ENCODE measurements at places on chromosomes 3 and 15. TPM values are rescaled to one million over a fixed set of nuclear protein-coding genes. Genes with fewer than 3 reads are reported as not detected.

- no peak overlapping the region for H3K27ac ChIP-seq
- no peak overlapping the region for H3K4me3 ChIP-seq
- H3K27me3 ChIP-seq, result no peaks in the 10 kb centered on the region
- H3K36me3 ChIP-seq, result no peaks in the 10 kb centered on the region
- DNase-seq, result no peak
Observed at GRCh38 chr3:74844428-74844827, 230.0 kb upstream of the CNTN3 start.

Gene ULK4
- 8.7 TPM for total RNA-seq

DNA sequence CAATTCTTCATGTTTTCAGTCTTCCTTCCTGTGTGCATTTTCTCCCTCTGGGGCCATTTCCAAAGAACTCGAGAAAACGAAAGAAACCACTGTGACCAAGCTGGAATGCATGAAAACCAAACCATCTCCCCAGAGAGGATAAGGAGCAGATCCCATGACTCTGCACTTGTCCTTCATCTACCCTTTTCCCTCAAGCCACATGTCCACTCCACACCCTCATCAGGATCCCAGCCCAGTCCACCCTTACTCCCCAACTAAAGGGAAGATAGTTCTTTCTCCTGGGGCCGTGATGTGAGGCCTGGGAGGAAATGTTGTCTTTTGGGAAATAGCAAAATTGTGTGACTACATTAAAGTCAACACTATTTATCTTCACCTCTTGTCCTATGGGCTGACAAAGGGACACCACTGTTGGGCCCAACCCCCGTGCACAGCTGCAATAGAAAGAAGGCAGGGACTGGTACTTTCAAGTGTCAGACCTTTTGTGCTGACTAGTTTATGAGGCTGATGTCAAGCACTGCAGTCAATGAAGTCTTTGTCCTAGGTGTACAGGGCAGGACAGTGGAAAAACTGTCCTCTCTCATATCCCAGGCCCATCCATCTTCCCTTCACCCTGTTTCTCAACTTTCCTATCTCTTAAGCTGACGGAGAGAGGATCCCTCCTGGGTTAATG, 487.1 kb upstream of the NR2F2 start:
- DNase-seq, result no peak
- H3K4me1 ChIP-seq, result no peaks in the 10 kb centered on the region
- no peaks in the 10 kb centered on the region for H3K27me3 ChIP-seq
- H3K27ac ChIP-seq, result peak overlapping the region; percentile 57
- no peaks in the 10 kb centered on the region for H3K36me3 ChIP-seq

DNA sequence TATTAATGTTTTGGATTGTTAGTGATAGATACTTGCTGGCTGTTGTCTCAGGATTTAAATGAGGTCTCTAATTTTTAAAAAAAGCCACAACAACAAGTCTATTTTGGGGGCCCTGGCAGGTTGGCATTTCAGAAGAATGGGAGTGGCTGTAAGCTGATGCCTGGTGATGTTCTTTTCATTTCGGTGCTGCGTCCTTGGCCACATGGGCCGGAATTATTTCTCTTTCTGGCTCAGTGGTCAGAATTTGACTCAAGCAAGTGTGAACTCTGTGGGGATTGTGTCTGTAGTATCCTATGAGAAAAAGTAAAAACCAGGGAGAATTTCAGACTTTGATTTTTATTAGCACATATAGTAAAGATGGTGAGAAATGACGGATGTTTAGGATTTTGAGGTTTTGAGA, 203.0 kb downstream of the AKAP13 start:
- H3K4me1 ChIP-seq, result peaks cover 13% of the 10 kb centered on the region
- no peak for DNase-seq
- peak overlapping the region; percentile 22 for H3K4me3 ChIP-seq
- H3K27ac ChIP-seq, result peak overlapping the region; percentile 91
- H3K36me3 ChIP-seq, result no peaks in the 10 kb centered on the region

Gene FANCD2OS
- total RNA-seq, result not detected

Data from uterus (tissue), 4 donors.